ENCODE measurements at places on chromosomes 6 and 20.
A peak's percentile ranks its signal among the peaks of the same experiment; 100 is the strongest.

- peak; percentile 85 for DNase-seq
Observed at GRCh38 chr6:31007694-31008093, 2.6 kb upstream of the MUC22 start.

DNA sequence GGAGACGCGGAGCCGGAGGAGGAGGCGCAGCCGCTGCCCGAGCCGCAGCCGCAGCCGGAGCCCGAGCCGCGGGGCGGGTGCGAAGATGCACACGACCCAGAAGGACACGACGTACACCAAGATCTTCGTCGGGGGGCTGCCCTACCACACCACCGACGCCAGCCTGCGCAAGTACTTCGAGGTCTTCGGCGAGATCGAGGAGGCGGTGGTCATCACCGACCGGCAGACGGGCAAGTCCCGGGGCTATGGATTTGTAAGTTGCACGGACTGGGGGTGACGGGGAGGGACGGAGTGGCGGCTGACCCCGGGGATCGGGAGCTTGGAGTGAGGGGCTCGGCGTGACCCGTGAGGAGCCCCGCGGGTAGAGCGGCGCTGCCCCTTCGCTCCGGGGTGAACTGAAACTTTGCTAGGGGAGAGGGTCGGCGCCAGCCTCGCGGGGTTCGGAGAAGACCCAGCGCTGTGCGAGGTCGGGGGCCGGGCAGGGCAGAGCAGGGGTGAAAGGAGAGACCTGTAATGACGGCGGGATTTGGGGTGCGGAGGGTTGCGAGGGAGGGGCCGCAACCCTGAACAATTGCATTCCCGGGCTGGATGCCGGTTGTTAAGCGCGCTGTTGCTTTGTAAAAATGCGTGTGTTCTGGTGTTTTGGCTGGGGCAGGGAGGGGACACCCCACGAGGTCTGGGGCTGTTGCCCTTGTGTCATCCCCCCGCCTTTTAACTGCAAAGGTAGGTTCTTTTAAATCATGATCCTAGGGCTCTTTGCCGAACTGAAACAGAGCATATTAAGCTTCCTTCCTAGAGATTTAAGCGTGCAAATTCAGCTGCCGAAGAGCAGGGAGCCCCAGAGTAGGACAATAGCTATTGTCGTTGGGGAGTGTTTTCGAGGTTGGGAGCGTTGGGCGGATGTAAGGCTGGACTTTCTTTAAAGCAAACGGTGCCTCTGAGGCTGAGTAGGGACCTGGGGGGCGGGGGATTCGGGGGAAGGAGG lies 628 bp downstream of the RBM24 start:
- DNase-seq = no peak

- DNase-seq = no peak
Observed at GRCh38 chr6:16544006-16544405, 217.3 kb downstream of the ATXN1 start.

DNA sequence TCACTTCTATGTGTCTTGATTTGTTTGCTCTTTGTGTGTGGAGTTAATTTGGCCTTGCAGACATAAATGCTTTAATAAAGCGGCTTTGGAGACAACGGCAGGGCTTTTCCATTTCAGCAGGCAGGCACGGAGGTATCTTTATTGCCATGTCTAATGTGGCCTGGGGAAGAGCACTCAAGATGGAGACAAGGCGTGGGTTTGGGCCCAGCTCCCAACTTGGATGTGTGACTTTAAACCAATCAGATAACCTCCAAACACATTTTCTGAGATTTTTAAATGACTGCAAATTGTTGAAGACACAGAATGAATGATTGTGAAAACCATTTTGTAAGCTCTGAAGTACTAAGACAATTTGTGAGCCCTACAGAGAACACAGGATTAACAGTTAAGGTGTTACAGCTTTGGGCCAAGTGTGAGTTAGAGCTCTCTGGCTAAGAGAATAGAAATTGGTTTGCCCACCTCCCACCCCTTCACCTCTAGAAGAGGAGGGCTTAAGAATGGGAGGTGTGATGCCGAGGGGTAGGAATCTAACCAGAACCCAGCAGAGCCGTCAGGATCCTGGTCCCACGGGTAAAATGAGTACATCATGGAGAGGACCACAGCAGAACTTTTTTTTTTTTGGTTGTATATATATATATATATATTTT lies 9.0 kb downstream of the DYNLT1 start:
- DNase-seq = no peak

DNA sequence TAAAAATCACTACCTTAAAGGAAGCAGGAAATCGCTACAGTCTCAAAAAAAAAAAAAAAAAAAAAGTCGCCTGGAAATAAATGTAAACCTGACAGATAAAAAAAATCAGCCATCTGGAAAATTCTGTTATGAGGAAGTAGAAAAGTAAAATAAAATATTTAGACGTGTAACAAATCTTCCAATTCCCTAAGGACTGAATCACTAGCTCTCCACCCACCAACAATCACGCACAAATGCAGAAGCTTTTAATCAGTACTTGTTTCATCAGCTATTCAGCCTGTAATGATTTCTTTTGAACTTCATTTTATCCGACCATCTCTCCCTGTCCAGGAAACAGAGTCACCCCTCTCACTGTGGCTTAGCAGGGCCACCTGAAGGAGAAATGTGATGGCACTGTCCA lies 59.0 kb downstream of the SLC23A2 start:
- DNase-seq = no peak

- no peak for DNase-seq
Observed at GRCh38 chr6:83511901-83512681, at the start of gene PRSS35. Gene PRSS35, plus strand, starts transcription at chr6:83512534. Its CDS starts 10,908 bp downstream, at chr6:83523442.

- DNase-seq = no peak
Observed at GRCh38 chr6:15520626-15521203, 142.1 kb downstream of the DTNBP1 start.

GRCh38 chr6:116398316-116399010 lies 27.7 kb downstream of the DSE start:
- no peak for DNase-seq

DNA sequence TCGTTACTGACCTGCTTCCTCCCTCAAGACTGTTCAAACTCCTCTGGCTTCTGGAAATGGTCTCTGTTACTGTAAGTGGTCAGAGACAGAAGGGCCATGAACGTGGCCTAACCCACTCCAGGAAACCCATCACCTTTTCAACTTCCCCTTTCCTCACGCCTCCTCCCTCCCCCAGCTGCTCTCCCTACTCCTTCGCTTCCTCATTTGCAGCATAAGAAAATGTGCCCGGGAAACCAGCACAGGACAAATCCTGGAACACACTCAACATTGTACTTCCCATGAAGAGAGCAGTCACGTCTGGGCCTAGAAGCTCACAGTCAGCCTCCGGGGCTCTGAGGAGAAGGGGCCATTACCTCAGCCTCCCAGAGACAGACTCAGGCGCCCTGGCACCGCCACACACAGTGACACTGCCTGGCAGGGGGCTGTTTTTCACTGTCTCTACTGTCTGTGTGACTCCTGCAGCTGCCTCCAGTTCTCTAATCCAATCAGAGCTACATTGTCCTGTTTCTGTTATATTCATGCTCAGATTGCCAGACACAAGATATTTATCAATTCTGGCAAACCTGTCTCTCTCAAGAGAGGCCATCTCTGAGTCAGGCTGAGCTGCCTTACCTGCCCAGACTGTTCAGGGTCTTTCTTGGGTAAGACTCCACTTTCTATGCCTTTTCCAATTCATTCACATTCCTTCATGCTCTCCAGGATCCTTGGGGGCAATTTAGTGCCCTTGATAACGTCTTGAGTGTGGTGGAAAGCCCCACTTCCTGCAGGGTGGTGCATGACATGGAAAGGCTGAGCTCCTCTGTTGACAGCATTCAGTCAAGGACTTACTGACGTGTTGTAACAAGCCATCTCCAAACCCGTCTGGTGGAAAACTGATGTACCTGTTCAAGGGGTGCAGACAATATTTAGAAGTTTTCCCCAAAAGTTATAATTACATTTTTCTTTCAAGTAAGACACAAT lies 242.2 kb downstream of the HIVEP2 start:
- DNase-seq = no peak

DNA sequence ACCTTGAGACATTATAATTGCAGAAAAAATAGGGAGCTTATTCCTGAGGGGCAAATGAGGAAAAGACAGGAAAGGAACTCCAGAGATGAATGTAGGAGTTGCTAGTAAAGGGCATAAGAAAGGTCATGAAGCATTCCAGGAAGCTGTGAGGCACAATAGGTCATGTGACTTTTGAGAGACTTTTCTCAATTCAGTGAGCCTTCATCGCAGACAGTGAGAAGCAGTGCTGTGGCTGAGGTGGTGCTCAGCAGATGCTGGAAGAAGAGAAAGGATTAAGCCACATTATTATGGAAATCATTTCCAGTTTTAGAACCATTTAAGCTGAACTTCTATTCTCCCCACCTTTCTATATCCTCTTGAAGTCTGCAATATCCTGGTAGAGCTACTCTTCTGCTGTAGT lies 4.1 kb downstream of the SPTLC3 start:
- no peak for DNase-seq

GRCh38 chr6:32922083-32922482 lies 18.7 kb downstream of the HLA-DMB start:
- DNase-seq = no peak

DNA sequence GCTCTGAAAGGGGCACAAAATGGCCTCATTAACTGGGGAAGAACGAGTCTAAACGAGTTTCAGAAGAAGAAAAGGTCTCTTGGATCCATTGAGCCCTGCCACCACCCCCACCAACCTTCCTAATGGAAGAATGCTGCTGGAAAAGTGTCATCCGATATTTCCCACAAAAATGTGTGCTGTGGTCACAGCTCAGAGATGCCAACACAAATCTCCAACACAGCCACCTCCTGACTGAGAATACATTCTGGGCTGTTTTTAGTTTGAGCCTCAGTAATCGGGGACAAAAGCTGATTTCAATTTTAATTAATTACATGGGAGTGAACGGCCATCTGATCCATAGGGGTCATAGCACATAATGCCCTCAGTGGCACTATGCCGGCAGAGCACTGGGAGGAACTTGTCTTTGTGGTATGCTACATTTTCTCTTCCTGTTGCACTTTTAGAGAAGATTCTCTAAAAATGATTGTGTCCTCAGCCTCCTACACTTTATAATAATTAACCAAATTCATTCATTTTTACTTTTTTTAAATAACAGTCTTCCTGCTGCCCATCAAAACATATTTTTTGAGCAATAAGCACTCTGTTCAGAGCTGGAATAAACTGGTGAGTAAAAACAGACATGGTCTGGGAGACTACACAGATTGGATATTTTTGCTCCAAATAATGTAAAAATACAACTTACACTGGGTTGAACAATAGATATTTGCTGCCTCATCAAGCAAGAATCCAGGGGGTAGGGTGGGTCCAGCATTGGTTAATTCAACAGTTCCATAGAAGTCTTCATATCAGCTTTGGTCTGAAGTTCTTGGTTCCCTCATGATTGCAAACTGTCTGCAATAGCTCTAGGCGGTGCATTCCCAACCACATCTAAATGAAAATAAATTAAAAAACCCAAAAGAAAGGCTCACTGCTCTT lies 143.6 kb upstream of the TMEM170B start:
- peak; percentile 40 for DNase-seq

DNA sequence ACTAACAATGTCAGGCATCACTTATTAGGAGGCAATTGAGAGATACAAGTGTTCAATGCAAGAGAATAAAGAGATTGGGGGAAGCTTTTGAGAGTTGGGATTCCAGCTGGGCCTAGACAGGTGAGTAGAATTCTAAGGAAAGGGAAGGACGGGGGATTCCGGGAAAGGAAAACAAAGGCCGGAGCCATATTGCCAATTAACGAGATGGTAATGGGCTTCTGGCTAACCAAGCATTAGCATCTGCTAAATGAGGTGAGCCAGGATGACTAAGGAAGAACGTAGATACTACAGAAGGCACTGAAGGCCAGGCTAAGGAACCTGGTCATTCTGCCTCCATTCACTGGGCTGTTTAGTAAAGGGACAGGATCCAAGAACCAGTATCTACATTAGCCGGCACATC lies 10.5 kb downstream of the FYN start:
- DNase-seq = no peak

GRCh38 chr20:13990465-13990864 lies at the start of gene SEL1L2:
Gene SEL1L2, minus strand, starts transcription at chr20:13990614. Its CDS starts 80 bp downstream, at chr20:13990534.
- DNase-seq = no peak

- DNase-seq = no peak
Observed at GRCh38 chr20:45818239-45818638, 5.8 kb downstream of the UBE2C start.

- no peak for DNase-seq
Observed at GRCh38 chr20:50552979-50553378, 42.8 kb downstream of the PTPN1 start.

GRCh38 chr6:38269461-38270172 lies 370.1 kb downstream of the BTBD9 start:
- no peak for DNase-seq

DNA sequence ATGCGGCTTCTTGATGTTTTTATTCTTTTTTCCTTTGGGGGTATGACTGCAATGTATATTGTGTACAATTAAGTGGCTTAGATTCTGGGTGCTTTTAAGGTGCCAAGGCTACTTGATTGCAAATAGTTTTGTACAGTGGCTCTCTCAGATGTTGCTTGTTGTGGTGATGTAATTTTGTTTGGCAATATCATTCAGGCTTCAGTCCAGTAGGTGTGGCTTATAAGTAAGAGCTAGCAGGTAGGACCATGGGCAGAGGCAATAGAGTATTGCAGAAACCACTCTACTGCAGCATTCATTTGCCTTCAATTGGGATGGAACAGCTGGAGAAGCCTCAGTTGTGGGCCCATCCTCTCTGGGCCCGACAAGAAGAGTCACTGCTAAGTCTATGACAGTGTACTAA lies 407.9 kb upstream of the MAN1A1 start:
- no peak for DNase-seq

Measured in stromal cell of bone marrow (primary cell).